ENCODE measurements at places on chromosomes 6 and 20. TPM values are rescaled to one million over a fixed set of nuclear protein-coding genes. Genes with fewer than 3 reads are reported as not detected.

The KCNK15 gene
- total RNA-seq: not detected

The C6orf141 gene
- 8.7 TPM for total RNA-seq

The RAMACL gene
- not detected for total RNA-seq

The ATP6V1G2 gene
- 3.5 TPM for total RNA-seq

The TFAP2D gene
- total RNA-seq: not detected
